ENCODE measurements at places on chromosomes 6 and 20.
A peak's percentile ranks its signal among the peaks of the same experiment; 100 is the strongest.

- no peak for DNase-seq
Measured at GRCh38 chr20:8002056-8002455, 17.5 kb downstream of the TMX4 start.

- DNase-seq: peak; percentile 74
Measured at GRCh38 chr20:16580147-16580546, 6.9 kb upstream of the KIF16B start.

DNA sequence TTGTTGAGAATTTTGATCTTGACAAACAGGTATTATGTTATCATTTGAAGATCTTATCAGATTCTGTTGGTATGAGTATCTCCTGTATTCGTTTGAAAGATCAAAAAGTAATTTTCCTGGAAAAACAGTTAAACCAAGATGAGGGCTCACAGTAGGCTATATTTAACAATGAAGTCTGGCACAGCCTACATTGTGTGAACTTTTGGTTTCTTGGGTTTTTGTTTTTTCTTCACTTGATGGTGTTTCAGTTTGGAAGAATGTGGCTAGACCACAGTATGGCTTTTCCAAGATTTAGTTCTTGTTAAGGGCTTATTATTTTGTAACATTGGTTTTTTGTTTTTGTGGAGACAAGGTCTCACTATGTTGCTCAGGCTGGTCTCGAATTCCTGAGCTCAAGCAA lies 306.4 kb downstream of the CDKAL1 start:
- DNase-seq: peak; percentile 46

GRCh38 chr20:4062721-4063606 lies 47.6 kb upstream of the RNF24 start:
- DNase-seq: peak; percentile 76

GRCh38 chr6:160116411-160116810 lies 5.2 kb upstream of the SLC22A1 start:
- DNase-seq: no peak

Measured in fibroblast of skin of right quadriceps (primary cell).